ENCODE measurements at places on chromosomes 4 and X. TPM values are rescaled to one million over a fixed set of nuclear protein-coding genes. Genes with fewer than 3 reads are reported as not detected.

The LRIT3 gene
- 0.03 TPM for total RNA-seq

The FAAH2 gene
- total RNA-seq, result 6.2 TPM

The SPANXD gene
- not detected for total RNA-seq

The BANK1 gene
- 1.1 TPM for total RNA-seq

The CHIC1 gene
- total RNA-seq, result 10.6 TPM

The BTK gene
- total RNA-seq, result 0.05 TPM

The FGG gene
- not detected for total RNA-seq

The TMPRSS11B gene
- total RNA-seq, result not detected

GRCh38 chr4:173505924-173506518, 24.0 kb downstream of the HAND2 start:
- H3K36me3 ChIP-seq, result no peaks in the 10 kb centered on the region
- DNase-seq, result peak; percentile 64
- H3K27ac ChIP-seq, result no peak overlapping the region
- H3K27me3 ChIP-seq, result no peaks in the 10 kb centered on the region
- H3K4me1 ChIP-seq, result no peaks in the 10 kb centered on the region

GRCh38 chr4:104411502-104411901, 83.2 kb downstream of the CXXC4 start:
- peaks cover 13% of the 10 kb centered on the region for H3K4me1 ChIP-seq
- DNase-seq, result no peak
- H3K27me3 ChIP-seq, result no peaks in the 10 kb centered on the region
- H3K27ac ChIP-seq, result no peak overlapping the region

DNA sequence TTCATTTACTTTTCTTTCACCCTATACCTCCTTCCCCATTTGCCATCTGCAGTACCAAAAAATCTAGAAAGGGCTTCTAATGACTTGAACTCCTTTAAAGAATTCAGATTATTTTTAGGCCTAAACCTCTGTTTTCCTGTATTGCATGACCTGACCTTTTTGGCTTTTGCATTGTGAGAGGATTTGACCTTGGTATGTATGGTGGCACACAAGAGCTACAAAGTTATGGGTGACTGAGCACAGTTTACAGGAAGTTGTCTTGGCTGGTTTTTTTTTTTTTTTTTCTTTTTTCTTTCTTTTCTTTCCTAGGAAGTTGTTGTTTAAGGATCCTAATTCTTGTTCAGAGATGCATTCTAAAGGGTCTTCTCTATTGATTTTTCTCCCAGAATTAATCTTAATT, 32.0 kb upstream of the MTMR8 start:
- no peaks in the 10 kb centered on the region for H3K36me3 ChIP-seq
- H3K27me3 ChIP-seq, result no peaks in the 10 kb centered on the region
- no peak overlapping the region for H3K27ac ChIP-seq
- H3K4me1 ChIP-seq, result no peaks in the 10 kb centered on the region
- H3K4me3 ChIP-seq, result no peak overlapping the region

DNA sequence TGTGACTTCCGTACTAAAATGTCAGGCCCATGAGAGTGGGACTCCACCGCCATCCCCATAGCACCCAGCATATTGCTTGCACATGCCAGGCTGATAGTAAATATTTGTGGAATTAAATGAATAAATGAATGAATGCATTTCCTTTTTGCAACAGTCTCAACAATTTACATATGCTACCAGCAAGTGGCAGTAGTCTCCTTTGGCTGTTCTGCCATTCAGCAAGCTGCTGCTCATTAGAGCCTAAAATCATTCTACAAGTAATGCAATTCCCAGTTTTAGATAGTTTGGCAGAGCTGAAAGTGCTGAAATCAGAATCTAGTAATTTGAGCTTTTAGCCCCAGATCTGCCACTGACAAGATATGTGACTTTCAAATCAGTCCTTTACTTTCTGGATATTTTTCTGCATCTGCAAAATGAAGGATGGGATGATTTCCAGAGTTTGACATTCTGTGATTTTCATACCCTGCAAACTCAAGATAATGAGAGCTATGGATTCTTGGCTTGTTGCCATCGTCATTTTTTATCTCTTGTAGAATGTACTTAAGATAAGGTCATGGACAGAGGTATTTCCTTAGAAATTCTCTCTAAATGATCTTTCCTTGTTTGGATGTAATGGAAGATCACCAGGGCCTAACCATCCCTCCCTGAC, 35.7 kb upstream of the INTS6L start:
- peak; percentile 6 for DNase-seq
- H3K4me3 ChIP-seq, result no peak overlapping the region
- no peaks in the 10 kb centered on the region for H3K4me1 ChIP-seq
- no peaks in the 10 kb centered on the region for H3K36me3 ChIP-seq

DNA sequence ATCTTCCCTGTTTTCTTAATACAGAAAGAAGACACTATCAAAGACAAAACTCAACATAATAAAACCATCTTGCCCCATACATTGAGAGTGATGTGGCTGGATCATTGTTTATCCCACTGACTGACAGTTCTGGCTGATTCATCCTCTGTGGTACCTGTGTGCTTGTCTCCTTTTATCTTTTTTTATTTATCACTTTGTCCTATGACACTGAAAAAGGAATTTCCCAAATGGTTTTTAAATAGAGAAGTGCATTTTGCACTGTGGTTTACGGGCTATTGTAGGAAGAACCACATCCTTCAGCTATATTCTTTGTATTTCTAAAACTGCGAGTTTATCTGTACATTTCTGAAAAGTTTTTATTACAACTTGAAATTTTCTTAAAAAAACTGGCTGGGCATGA, 15.0 kb downstream of the TTC29 start:
- DNase-seq, result no peak
- no peaks in the 10 kb centered on the region for H3K36me3 ChIP-seq
- no peaks in the 10 kb centered on the region for H3K4me1 ChIP-seq
- H3K27ac ChIP-seq, result no peak overlapping the region

DNA sequence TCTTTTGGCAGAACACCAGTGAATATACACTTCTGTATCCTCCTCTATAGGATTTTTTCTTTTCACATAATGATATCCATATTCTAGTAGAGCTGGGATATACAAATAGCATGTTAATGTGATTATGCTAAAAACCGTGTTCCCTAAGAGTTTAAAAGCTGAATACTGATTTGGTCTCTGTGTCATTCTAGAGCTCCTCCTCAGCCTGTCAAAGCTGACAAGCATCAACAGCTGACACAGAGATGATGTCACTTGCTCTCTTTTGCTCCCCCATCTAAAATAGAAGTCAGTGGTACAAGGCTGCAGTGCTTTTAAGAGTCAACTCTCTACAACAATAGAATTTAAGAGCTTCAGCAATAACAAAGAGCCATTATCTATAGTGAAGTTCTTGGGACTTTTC, 17.1 kb upstream of the HERC3 start:
- peak; percentile 87 for DNase-seq
- H3K36me3 ChIP-seq, result no peaks in the 10 kb centered on the region
- H3K4me1 ChIP-seq, result peaks cover 36% of the 10 kb centered on the region
- H3K27ac ChIP-seq, result peak overlapping the region; percentile 67

DNA sequence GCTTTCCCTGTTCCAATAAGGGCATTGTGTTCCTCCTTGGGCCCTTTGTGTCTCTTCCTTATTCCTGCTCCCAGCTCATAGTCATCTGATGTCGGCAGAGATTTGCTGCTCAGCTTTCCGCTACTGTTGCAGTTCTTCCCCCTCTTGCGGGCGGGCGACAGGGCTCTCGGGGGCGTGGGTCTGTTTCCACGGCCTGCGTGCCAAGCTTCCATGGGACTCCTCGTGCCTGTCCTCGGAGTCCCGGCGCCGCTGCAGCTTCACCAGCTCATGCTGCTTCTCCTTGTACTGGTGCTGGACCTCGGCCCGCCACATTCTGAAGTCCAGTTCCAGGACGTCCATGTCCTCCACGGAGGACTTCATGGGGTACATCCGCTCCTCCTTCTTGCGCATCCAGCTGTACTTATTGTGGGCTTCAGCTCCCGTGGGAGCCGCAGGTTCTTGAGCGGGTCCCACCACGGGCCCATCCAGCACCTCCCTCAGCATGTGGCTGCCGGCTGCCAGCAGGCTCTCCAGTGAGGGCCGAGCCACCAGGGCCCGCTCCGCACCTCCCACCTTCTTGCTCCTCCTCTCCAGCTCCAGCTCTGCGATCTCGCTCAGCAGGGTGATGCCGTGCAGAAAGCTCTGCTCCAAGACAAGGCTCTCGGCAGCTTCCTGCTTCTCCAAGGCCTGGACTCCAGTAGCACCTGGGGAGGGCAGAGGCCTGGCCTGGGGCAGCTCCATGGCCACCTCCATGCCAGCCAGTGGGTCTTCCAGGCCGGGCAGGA, 74.1 kb upstream of the UCP1 start:
- H3K27me3 ChIP-seq, result no peaks in the 10 kb centered on the region
- DNase-seq, result no peak
- H3K4me3 ChIP-seq, result no peak overlapping the region
- no peak overlapping the region for H3K27ac ChIP-seq
- no peaks in the 10 kb centered on the region for H3K4me1 ChIP-seq
- H3K36me3 ChIP-seq, result peaks cover 9% of the 10 kb centered on the region

GRCh38 chrX:20432048-20432447, 165.3 kb upstream of the RPS6KA3 start:
- no peaks in the 10 kb centered on the region for H3K36me3 ChIP-seq
- no peak overlapping the region for H3K27ac ChIP-seq
- H3K27me3 ChIP-seq, result no peaks in the 10 kb centered on the region
- DNase-seq, result no peak
- no peak overlapping the region for H3K4me3 ChIP-seq
- H3K4me1 ChIP-seq, result no peaks in the 10 kb centered on the region

DNA sequence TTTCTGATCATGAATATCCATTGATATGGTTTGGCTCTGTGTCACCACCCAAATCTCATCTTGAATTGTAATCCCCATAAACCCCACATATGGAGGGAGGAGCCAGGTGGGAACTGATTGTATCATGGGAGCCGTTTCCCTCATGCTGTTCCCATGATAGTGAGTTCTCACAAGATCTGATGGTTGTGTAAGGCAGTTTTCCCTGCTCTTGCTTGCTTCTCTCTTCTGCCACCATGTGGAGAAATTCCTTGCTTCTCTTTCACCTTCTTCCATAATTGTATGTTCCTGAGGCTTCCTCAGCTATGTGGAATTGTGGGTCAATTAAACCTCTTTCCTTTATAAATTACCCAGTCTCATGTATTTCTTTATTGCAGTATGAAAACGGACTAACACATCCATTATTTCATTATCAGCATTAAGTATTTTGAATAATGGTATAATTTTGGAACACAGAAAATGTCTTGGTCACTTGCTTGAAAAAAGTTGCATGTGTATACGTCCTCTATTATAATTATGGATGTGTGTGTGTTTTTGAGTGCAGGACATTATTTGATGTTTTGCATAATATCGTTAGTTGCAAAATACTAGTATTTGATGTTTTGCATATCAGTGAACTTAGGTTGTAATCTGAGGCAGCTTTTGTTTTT, 334.6 kb downstream of the PCDH10 start:
- no peak for DNase-seq
- no peak overlapping the region for H3K27ac ChIP-seq
- H3K27me3 ChIP-seq, result no peaks in the 10 kb centered on the region
- no peaks in the 10 kb centered on the region for H3K36me3 ChIP-seq

DNA sequence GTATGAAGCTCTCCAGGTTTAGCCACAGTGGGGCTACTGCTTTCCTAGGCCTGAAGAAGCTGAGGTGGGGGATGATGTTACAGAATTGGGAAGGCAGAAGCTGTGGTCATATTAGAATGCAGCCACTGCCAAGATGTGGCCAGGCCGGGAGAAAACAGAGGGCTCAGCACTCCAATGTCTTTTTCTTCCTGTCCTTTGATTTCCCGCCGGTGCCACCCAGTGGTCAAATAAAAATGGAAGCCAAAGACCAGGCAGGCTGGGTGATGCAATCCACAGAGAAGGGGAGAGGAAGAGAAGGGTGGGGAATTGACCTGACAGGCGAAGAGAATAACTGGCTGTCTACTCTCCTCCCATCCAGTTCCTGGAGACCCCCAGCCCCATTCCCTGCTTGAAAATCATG, 94.9 kb upstream of the SHISA3 start:
- H3K27me3 ChIP-seq, result peaks cover 24% of the 10 kb centered on the region
- H3K4me3 ChIP-seq, result no peak overlapping the region
- peak; percentile 39 for DNase-seq
- no peaks in the 10 kb centered on the region for H3K36me3 ChIP-seq

GRCh38 chrX:69110116-69110530, 55.1 kb downstream of the PJA1 start:
- H3K27me3 ChIP-seq, result no peaks in the 10 kb centered on the region
- no peaks in the 10 kb centered on the region for H3K36me3 ChIP-seq
- peak; percentile 59 for DNase-seq
- peaks cover 30% of the 10 kb centered on the region for H3K4me1 ChIP-seq

- H3K27ac ChIP-seq, result no peak overlapping the region
- H3K4me1 ChIP-seq, result no peaks in the 10 kb centered on the region
- no peak for DNase-seq
- no peaks in the 10 kb centered on the region for H3K27me3 ChIP-seq
- no peaks in the 10 kb centered on the region for H3K36me3 ChIP-seq
Measured at GRCh38 chr4:69816236-69816635, 43.7 kb downstream of the SULT1E1 start.

GRCh38 chrX:133448512-133449076, 33.3 kb upstream of the GPC4 start:
- H3K27ac ChIP-seq, result no peak overlapping the region
- H3K4me1 ChIP-seq, result 0 out of 2 replicates have a peak, but pooled peaks cover 3% of the 10 kb centered on the region
- H3K4me3 ChIP-seq, result no peak overlapping the region

- DNase-seq, result no peak
- no peaks in the 10 kb centered on the region for H3K36me3 ChIP-seq
- no peak overlapping the region for H3K27ac ChIP-seq
- no peak overlapping the region for H3K4me3 ChIP-seq
Measured at GRCh38 chr4:118287711-118288451, 64.9 kb downstream of the PRSS12 start.

- H3K27ac ChIP-seq, result no peak overlapping the region
- no peak overlapping the region for H3K4me3 ChIP-seq
- DNase-seq, result no peak
Measured at GRCh38 chr4:169184686-169185085, 86.1 kb downstream of the SH3RF1 start.

- H3K4me3 ChIP-seq, result no peak overlapping the region
- no peaks in the 10 kb centered on the region for H3K36me3 ChIP-seq
- no peaks in the 10 kb centered on the region for H3K27me3 ChIP-seq
- H3K4me1 ChIP-seq, result no peaks in the 10 kb centered on the region
- no peak for DNase-seq
- H3K27ac ChIP-seq, result no peak overlapping the region
Measured at GRCh38 chrX:115029869-115030570, 12.6 kb upstream of the IL13RA2 start.

DNA sequence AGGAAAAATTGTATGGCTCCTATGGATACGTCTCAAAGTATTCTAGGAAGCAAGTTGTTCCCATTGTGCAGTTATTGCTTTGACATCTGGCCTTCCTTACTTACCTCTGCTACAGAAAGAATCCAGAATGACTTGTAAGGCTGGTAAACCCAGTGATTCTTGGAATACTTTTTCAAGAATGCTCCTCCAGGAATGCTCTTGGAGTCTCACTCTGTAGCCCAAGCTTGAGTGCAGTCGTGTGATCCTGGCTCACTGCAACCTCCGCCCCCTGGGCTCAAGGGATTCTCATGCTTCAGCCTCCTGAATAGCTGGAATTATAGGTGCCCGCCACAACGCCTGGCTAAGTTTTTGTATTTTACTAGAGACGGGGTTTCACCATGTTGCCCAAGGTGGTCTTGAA, 38.1 kb downstream of the GAB1 start:
- no peaks in the 10 kb centered on the region for H3K4me1 ChIP-seq
- no peaks in the 10 kb centered on the region for H3K36me3 ChIP-seq
- H3K27ac ChIP-seq, result no peak overlapping the region
- no peak for DNase-seq

- no peaks in the 10 kb centered on the region for H3K4me1 ChIP-seq
- no peak overlapping the region for H3K4me3 ChIP-seq
- no peak for DNase-seq
- H3K36me3 ChIP-seq, result peaks cover 5% of the 10 kb centered on the region
- no peak overlapping the region for H3K27ac ChIP-seq
Measured at GRCh38 chr4:38058151-38058550, 98.0 kb downstream of the PTTG2 start.

All from SJCRH30 (cell line).